Stimulated activated CD8-positive, alpha-beta memory T cell treated with anti-CD3 and anti-CD28 coated beads, Interleukin-15, amount 100 ng/mL, for 1 hour (primary cell): ENCODE measurements at places on chromosomes 1 and 21.

GRCh38 chr1:224996266-224996665 lies 66.8 kb downstream of the DNAH14 start:
- no peak for DNase-seq

DNA sequence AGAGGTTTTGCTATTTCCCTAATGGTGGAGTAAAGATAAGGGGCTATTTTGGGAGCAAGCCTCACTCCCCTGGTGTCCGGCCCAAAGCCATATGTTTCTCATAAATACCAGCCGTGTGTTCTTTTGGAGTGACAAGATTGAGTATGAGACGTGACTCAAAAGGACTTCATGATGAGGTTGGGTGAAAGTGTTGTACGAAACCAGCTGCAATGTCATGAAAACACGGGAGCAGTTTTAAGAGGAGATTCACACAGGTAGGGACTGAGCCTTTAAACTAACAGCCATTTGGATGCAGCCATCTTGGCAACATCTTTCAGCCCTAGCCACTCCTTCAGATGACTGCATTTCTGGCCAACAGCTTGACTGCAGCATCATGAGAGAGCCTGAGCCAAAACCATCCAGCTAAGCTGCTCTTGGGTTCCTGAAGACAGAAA lies 532.3 kb upstream of the USP24 start:
- no peak for DNase-seq

GRCh38 chr1:119535381-119535780 lies 28.4 kb downstream of the HSD3B1 start:
- no peak for DNase-seq

DNA sequence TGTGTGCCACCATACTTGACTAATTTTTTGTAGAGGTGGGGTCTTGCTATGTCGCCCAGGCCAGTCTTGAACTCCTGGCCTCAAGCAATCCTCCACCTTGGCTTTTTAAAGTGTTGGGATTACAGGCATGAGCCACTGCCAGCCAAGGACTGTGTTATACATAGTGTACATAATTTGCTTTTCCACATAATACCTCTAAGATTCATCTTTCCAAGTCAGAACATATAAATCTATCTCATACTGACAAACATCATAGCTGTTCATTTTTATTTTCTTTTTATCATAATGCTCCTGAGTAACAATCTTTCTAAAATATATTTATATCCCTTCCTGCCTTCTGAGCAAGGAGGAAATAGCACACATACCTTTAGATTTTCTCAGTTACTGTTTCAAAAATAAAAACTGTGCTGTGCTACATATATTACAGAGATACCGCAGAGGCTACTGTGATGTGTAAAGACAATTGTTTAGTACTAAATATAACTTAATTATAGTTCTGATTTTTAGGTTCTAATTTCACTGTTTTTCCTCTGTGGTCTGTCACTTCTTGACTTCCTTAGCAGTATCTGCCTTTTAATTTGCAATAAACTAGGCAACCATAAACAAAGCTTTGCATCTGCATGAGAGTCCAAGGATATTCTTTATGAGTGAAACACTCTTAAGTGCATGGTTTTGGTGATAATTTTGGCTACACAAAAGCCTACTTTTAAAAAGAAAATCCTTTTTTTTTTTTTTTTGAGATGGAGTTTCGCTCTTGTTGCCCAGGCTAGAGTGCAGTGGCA lies 59.3 kb downstream of the EYA3 start:
- no peak for DNase-seq

DNA sequence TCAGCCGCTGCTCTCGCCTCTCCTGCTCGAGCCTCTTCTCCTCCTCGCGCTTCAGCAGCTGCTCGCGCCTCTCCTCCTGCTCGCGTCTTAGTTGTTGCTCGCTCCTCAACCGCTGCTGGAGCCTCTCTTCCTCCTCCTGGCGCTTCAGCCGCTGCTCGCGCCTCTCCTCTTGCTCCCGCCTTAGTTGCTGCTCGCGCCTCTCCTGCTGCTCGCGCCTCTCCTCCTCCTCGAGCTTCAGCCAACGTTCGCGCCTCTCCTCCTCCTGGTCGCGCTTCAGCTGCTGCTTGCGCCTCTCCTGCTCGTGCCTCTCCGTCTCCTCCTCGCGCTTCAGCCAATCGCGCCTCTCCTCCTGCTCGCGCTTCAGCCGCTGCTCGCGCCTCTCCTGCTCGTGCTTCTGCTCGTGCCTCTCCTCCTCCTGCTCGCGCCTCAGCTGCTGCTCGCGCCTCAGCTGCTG lies 3.7 kb downstream of the TCHH start:
- DNase-seq, result no peak

DNA sequence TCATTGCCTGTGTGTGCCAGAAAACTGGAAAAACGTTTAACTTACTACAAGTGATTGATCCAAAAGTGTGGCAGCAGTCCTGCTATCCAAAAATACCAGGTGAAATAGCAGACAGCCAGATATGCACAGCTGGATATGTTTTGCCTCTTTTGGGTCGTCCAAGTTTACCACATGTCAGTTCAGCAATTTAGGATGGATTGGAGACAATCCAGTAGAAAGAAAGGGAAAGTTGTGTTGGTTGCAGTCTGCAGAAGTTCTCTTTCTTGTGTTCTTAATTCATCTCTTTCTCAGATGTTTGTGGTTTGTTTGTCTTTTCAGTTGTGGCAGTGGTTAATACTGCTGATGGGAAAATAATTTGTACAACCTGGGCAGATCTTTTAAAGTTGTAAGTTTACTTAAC lies 645.0 kb downstream of the PTPRC start:
- no peak for DNase-seq

GRCh38 chr1:65581119-65581518 lies 160.7 kb downstream of the LEPR start:
- no peak for DNase-seq

DNA sequence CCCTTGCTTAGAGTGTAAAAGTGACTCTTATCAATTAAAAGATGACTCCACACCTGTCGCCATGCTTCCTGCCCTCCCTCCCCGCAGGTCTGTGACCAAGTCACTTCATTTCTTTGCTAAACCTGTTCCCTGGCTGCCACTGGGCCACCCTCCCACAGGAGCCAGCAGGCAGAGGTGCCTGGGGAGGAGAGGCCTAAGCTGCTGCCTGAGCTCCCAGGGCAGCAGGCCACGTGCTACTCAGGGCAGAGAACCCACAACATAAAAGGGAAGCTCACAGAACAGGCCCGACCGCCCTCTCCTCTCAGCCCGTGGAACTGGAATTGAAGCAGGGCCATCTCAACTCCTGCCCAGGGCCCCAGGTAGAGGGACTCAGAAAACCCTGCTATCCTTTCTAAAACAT lies 4.9 kb downstream of the C1orf198 start:
- no peak for DNase-seq

DNA sequence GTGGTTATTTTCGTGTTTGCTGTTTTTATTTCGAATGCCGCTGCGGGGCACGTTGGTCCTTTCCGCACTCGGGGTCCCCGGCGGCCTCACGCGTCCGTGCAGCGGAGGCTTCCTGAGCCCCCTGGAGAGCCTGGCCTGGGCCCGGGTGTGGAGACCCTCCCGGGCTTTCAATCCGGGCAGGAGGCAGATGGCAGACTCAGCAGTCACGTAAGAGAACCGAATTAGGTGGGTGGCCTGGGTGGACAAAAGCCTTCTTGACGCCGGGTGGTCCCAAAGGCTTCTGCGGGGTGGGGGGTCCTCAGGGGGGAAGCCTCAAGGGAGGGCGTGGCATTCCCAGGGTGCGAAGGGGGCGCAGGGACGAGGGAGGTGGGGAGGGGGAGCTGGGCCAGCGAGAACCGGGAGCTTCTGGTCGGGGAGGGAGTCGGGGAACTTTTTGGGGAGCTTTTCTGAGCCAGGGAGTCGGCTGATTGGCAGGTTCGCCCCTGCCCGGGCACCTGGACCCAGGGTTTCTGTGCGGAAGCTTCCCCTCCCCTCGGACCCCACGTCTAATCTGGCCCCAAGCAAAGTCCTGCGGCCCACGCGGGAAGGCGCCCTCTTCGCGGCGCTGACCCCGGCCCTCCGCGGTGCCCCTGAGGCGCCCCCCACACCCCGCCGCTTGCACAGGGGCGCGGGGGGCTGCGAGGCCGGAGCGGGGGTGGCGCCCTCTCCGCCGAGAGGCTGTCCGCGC lies 1.3 kb upstream of the HES4 start:
- DNase-seq, result no peak

- DNase-seq, result no peak
Measured at GRCh38 chr1:167209044-167209443, 11.6 kb upstream of the POU2F1 start.

DNA sequence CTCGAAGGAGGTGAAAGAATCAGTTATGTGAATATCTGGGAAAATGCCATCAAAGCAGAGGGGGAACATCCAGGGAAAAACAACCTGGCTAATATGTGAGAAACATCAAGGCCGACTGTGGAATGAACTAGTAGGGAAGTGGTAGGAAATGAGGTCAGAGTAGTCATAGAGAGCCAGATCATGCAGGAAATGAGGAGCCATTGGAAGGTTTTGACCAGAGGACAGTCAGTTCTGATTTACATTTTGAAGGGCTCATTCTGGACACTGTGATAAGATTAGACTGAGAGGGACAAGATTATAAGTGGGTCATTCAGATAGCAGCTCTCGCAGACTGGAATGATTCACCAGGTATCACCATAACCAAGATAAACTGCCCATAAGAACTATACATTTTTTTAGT lies 63.7 kb downstream of the SYT14 start:
- no peak for DNase-seq

DNA sequence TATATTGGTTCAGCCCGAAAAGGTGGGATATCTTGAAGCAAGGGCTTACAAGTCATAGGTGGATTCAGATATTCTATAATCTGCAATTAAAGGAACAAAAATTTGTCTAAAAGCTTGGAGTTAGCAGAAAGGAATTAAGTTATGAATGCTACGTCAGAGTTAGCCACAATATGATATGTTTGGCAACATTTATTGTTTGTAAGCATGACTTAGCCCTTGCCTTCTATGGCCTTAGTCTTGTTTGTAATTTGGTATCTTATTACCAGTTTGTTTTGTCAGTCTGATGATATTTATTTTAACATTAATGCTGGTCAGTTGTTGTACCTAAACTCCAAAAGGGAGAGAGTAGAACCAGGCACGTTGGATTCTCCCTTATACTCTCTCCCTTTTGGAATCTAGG lies 43.1 kb upstream of the SUCO start:
- no peak for DNase-seq

DNA sequence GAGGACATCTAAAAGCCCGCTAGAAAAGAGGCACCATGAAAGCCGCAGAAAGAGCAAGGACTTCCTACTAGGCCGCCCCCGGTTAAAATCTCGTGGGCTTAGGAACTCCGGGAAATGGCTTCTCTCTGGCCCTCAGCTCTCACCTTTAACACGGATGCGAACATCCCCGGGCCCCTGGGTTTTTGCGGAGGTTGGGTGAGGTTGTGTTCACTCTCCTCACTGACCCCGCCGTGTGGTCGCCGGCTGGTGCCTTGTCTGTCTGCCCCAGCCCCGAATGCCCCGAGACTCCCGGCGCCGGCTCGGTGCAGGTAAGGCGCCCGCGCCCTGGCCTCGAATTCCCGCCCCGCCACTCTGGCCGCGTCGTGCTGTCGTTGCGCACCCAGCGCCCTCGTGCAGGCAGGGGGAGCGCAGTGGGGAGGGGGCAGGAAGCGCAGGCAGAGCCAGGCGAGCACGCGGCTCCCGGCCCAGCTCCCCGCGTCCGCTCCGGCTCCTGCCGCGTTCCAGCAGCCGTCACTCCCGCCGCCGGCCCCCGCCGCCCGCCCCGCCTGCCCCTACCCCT lies at the start of gene SHISAL2A:
SHISAL2A (plus strand) TSS at position 437 of the 559 bp plus-strand sequence. CDS start 326 bp downstream, outside the sequence.
- DNase-seq, result no peak

DNA sequence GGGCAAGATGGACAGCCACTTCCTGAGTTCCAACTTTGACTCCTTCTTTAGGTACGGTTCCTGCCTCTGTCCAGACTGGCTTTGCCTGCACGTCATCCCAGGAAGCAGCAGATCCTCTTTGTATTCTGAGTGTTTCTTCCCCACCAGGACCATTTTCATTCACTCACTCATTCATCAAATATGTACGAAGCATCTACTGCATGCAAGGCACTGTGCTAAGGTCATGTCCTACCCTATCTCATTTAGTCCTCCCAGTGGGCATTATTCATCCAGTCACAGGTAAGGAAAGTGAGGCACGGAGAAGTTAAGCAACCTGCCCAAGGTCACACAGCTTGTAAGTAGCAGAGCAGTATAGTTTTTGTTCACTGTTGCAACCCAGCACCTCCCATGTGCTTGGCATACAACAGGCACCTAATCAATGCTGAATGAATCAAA lies 13.9 kb downstream of the CRYBG2 start:
- no peak for DNase-seq

GRCh38 chr1:36166938-36167905 lies 11.3 kb downstream of the MAP7D1 start:
- DNase-seq, result no peak

DNA sequence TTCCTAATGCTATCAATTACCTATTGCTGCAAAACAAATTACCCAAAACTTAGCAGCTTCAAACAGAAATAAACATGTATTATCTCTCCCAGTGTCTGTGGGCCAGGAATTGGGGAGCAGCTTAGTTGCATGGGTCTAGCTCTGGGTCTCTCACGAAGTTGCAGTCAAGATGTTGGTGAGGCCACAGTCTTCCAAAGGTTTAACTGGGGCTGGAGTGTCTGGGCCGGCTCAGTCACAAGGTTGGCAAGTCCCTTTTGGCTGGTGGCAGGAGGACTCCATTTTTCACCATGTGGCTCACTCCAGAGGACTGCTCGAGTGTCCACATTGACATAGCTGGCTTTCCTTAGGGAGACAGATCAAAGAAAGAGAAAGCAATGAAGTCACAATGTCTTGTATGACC lies 5.0 kb upstream of the LRP8 start:
- no peak for DNase-seq

- DNase-seq, result no peak
Measured at GRCh38 chr1:9559673-9560072, 20.4 kb downstream of the SLC25A33 start.

GRCh38 chr1:228744918-228745317 lies 9.6 kb downstream of the RHOU start:
- no peak for DNase-seq

DNA sequence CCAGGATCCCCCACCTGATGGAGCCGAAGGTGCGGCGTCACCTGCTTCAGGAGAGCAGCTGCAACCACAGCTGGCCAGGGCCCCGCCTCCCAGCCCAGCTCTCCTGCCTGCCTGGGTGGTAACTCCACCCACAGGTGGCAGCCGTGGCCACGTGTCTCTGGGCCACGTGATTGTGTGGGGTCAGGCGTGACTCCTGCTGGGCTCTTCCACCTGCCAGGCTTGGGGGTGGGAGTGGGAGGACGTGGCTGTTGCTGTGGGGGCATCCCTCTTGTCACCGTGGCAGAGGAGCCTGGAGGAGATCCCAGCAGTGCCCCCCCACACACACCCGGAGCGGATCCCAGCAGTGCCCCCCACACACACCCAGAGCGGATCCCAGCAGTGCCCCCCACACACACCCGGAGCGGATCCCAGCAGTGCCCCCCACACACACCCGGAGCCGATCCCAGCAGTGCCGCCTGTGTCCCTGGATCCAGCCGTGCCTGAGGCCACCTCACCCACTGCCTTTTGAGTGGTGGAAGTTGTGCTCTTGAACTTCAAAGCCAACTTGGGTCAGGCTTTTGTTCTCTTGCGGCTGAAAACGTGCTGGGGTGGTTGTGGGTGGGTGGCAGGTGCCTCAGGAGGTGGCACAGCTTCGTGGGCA lies 32.2 kb downstream of the POFUT2 start:
- DNase-seq, result no peak
